Panc1 (cell line): ENCODE measurements at places on chromosomes 16 and 17. TPM values are rescaled to one million over a fixed set of nuclear protein-coding genes. Genes with fewer than 3 reads are reported as not detected.

Gene BOLA2B
- 178 TPM for total RNA-seq

Gene NUFIP2
- 106 TPM for total RNA-seq

Gene GFER
- 49.2 TPM for total RNA-seq

Gene GDPD3
- total RNA-seq = 2.5 TPM

DNA sequence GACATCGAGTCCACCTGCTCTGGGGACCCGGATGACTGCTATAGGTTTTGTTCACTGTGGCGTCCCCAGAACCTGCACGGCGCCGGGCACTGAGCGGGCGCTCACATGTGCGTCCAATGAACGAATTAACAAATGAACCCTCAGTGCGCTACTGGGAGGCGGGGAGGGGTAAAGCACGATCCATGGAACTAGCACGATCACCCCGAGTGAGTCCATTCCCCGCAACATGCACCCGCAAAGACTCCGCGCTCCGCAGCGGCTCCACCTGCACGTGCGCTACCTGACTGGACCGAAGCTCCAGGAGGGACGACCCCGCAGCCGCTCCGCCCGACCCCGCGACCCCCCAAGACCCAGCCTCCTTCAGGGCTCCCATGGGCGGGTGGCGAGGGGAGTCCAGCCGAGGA lies 491 bp downstream of the TRAP1 start:
- DNase-seq = no peak

DNA sequence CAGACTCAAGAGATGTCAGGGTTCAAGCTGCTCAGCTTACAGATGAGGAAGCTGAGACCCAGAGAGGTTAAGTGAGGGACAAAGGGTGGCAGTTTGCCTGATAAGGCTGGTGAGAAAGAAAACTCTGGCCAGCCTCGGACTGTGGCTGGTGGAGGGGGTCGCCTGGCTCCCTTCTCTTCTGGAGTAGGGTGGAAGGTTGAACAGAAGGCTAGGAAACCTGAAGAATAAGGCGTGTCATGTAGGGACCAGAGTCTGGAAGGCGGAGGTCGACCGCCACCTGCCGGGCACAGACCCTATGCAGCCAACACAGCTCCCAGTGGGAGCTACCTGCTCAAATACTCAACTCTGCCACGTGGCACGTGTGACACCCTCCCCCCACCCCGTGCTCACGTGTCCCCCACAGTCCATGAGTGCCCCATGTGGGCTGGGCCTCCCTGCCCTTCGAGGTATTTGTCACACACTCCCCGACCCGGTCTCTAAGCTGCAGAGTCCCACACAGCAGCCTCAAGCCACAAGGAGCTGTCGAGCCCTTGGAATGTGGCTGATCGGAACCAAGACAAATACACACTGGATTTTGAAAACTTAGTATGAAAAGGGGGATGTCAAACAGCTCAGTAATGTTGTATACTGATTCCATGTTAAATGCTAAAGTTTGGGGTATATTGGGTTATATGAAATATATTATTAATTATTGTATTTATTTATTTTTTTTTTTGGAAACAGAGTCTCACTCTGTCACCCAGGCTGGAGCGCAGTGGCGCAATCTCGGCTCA lies 11.8 kb downstream of the HID1 start:
- no peak for DNase-seq

GRCh38 chr16:85829751-85830445 lies 30.4 kb downstream of the COX4I1 start:
- no peak for DNase-seq

GRCh38 chr16:1713933-1714332 lies 7.9 kb downstream of the MAPK8IP3 start:
- DNase-seq = no peak
